ENCODE measurements at places on chromosomes 12 and 14.

DNA sequence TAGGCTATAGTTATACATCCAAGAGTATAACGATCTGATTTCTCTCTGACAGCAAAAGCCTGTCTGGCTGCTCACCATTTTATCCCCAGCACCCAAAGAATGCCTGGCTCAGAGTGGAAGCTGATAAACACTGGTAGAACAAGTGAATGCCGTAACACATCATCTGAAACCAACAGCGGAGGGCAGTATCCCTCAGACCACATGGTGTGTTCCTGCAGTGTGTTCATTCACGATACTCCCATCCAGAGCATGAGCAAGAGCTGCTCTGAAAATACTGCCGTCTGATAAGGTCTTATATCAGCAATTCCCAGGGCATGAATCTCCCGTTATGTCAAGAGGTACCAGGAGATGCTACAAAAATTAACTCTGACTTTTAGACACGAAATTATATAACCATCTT is 95.9 kb downstream of the TTC7B start:
- DNase-seq, result peak; percentile 86

DNA sequence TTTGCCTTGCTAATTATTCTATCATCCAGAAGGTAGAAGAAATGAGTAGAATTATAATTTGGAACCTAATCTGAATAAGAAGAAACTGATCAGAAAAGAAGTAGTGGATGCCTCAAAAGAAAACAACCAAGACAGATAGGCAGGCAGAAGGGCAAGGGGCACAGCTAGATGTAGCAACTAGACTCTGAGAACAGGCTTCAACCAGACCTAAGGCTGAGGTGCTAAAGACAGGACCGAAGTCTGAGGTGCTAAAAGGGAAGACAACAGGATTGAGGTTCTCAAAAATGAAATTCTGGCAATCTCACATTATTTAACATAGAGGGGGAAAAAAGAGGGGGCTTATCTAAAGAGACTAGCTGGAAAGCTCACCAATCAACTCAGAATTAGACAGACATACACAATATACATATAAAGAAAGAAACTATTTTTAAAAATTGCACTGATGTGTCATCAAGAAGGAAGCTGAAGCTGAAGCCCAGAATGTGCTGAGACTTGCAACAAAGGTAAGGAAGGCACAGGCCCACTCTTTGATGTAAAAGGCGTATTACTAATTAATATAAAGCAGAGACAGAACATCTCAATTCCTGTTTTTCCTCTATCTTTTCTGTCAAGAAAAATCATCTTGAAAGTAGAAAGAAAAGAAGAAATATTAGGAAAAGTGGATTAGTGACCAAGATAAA is 43.8 kb upstream of the CSRNP2 start:
- no peak for DNase-seq

DNA sequence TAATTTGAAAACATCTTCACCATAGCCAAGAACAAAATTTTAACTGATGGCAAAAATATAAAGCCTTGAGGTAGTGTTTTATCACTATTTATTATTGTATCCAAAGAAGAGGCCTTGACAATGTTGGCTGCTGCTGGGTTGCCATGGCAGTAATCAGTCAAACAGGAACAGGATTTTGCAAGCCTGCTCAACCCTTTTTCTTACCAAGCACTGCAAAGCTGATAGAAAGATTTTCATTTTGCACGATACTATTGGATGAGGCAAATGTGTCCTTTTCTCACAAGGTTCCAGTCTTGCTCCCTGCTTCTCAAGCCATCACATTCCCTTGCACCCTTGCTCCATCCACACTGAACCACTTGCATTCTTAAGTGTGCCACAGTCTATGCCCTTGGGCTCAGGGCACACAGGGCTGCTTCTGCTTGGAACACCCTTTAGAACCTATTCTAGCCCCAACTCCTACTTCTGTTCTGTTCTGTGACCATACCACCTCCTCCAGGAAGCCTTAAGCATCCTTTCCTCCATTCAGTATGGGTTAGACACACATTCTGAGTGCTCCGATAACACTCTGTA is 76.5 kb upstream of the AMIGO2 start:
- DNase-seq, result no peak

- no peak for DNase-seq
These were observed 54.4 kb upstream of the PRMT8 start for GRCh38 chr12:3436461-3437065.

DNA sequence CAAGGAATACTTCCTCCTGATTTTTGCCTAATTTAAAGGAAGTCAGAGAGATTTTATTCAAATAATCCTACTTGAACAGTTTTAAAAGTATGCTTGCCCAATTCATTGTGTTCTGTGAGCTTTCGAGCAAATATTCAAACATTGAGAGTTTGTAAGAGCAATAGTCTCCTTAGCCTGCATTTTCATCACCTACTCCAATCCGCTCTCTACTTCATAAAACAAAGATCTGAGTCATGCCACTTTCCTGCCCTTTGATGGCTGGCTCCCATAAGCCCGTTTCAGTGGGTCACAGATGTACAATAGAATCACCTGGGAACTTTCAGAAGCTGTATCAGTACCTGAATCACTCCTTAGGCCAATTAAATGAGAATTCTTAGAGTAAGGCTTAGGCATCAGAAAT is 319.2 kb downstream of the PDZRN4 start:
- no peak for DNase-seq

DNA sequence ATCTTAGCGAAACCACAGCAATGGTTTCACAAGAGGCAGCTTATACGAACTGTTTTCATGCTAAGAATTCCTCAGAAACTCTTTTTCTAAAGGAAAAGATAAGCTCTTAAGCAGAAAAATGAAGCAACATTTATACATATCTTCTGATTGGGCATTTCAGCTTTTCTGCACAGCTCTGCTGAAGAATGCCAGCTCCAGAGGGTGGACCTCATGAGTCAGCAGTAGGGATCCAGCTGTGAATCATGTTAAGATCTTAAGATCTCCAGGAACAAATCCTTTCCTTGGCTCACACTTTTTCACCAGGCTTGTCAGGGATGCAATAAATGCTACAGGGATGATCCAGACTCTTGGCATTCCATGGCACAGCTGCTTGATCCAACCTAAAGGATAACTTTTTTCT is 477.1 kb upstream of the CCDC196 start:
- no peak for DNase-seq

Data from pons (tissue), 1 donor.